ENCODE measurements at places on chromosomes 13 and 19. TPM values are rescaled to one million over a fixed set of nuclear protein-coding genes. Genes with fewer than 3 reads are reported as not detected.

The ZNF415 gene
- 23.9 TPM for total RNA-seq

The NCR1 gene
- total RNA-seq = 0.27 TPM

The MAB21L1 gene
- 0.30 TPM for total RNA-seq

The ZNF610 gene
- 3.3 TPM for total RNA-seq

The RUBCNL gene
- 0.69 TPM for total RNA-seq

The TGFBR3L gene
- 11.4 TPM for total RNA-seq

The CPB2 gene
- total RNA-seq = not detected

The LYL1 gene
- total RNA-seq = 8.8 TPM

The COX7A1 gene
- 3,262 TPM for total RNA-seq

The STOML3 gene
- total RNA-seq = not detected

The DACH1 gene
- 3.5 TPM for total RNA-seq
